Caco-2 (cell line): ENCODE measurements at places on chromosomes 4 and X.

DNA sequence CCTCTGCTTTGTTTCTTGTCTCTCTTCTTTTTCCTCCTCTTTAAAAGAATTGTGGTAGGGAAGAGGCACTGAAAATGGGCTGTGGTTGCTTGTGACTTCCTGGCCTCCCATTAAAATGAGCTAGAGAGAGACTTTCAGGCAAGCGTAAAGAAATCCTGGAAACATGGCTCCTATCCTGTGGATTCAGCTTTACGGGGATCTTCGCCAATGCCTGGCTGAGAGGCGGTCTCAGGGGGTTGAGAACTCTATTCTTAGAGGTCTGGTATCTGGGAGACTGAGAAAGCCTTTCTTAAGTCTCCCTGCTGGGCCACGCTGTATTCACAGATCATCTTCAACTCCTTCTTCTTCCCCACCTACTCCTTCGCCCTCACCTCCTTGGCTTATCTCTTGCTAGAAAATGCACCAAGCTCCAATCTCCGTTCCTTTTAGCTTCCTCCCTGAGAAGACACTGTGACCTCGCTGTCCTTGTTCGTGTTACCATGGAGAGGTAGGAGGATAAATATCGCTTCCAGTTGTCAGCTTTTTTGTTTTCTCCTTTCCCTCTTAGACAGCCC, 542 bp upstream of the KLF8 start:
- no peaks in the 10 kb centered on the region for H3K4me1 ChIP-seq
- no peak overlapping the region for H3K27ac ChIP-seq
- no peaks in the 10 kb centered on the region for H3K27me3 ChIP-seq
- H3K4me3 ChIP-seq: no peak overlapping the region
- no peaks in the 10 kb centered on the region for H3K36me3 ChIP-seq

GRCh38 chr4:135244696-135245095, 1043.1 kb upstream of the PABPC4L start:
- H3K4me3 ChIP-seq: no peak overlapping the region
- no peak for DNase-seq
- H3K27ac ChIP-seq: no peak overlapping the region
- H3K4me1 ChIP-seq: no peaks in the 10 kb centered on the region
- no peaks in the 10 kb centered on the region for H3K27me3 ChIP-seq

DNA sequence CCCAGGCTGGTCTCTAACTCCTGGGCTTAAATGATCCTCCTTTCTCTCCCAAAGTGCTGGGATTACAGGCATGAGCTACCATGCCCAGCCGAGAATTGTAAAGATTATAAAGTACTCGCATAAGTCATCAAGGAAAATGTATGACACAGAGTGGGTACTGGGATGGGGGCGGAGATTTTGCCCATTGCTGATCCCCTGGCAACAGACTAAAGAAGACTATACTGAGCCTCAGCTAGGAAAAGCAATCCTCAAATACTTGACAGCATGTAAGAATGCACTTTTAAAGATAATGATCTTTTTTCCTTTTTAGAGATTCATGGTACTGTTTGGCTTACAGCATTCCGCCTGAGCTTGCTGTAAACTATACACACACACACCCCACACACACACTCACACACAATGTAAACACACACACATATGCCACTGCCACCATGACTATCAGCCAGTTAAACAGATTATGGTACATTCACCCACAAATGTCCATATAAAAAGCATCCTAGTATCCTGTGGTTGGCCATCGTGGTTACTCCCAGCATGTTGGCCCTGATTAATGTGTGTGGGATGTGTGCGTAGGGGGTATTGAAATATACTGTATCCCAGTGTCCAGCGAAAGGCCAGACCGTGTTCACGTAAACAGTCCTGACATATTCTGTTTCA, 113.0 kb downstream of the AMELX start:
- no peak overlapping the region for H3K4me3 ChIP-seq
- no peaks in the 10 kb centered on the region for H3K27me3 ChIP-seq
- no peaks in the 10 kb centered on the region for H3K36me3 ChIP-seq
- DNase-seq: no peak
- no peaks in the 10 kb centered on the region for H3K4me1 ChIP-seq

- DNase-seq: no peak
- H3K27me3 ChIP-seq: no peaks in the 10 kb centered on the region; the same call in 1 of the 2 replicates
- no peaks in the 10 kb centered on the region for H3K4me1 ChIP-seq
- H3K27ac ChIP-seq: no peak overlapping the region
- no peaks in the 10 kb centered on the region for H3K36me3 ChIP-seq
These were observed 80.0 kb downstream of the JAKMIP1 start for GRCh38 chr4:6120361-6120760.
